A172 (cell line): ENCODE measurements at places on chromosomes 3 and 15. TPM values are rescaled to one million over a fixed set of nuclear protein-coding genes. Genes with fewer than 3 reads are reported as not detected.
A peak's percentile ranks its signal among the peaks of the same experiment; 100 is the strongest.

- peak; percentile 61 for DNase-seq
These were observed 3.7 kb upstream of the SQOR start for GRCh38 chr15:45630917-45631691.

DNA sequence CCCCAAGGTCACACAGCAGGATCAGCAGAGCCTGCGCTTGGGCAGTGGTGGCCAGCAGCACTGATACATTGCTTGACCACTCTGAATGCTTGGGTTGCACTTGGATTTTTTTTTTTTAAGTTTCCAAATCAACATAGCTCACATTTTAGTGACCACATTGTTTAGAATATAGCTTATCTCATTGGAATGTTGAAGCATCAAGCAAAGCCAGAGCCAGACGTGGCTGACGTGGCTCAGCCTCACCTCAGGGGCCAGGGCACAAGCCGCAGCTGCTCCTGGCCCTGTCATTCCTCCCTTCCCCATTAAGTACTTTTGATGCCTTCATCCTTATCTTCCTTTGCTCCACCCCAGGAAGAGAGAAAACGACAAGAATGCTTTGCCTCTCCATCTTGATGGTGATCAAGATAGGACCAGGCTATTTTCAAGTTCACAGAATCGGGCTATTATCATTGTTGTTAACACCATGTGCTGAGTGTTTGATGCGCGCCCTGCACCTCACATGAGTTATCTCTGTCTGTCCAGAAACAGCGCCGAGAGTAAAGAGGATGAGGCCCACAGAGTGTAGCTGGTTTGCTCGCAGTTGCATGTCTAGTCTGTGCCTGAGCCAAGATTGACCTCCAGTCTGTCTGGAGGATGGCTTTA is 75.8 kb downstream of the AAGAB start:
- DNase-seq: peak; percentile 98

DNA sequence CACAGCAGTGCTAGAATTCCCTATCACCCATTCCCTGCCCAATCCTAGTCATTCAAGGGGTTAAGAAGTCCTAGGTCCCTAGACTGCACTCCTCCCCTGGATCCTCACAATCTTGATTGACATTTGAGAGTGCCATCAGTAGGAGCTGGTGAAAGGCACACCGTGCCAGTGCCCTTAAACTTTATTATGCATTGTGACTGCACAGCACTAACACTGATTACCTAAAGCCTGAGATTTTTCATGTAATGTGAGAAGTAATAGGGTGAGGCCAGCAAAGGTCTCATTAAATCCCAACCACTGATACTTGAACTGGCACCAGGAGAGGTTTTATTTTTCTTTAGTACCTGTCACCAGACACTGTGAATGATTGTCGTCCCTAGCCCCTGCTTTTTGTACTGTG is 16.3 kb downstream of the GXYLT2 start:
- DNase-seq: no peak

DNA sequence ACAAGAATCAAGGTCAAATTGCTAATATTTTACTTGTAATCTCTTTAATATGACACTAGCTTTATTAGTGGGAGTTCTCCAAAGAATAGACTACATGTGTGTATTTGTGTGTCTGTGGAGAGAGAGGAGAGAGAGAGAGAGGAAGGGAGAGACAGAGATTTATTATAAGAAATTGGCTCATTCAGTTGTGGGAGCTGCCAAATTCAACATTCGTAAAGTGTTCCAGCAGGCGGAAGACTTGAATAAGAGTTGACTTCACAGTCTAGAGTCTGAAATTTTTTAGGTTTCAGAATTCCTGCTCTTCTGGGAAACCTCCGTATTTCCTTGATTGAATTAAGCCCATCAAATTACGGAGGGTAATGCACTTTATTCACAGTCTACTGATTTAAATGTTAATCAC is 4.7 kb upstream of the CLDN1 start:
- DNase-seq: no peak

DNA sequence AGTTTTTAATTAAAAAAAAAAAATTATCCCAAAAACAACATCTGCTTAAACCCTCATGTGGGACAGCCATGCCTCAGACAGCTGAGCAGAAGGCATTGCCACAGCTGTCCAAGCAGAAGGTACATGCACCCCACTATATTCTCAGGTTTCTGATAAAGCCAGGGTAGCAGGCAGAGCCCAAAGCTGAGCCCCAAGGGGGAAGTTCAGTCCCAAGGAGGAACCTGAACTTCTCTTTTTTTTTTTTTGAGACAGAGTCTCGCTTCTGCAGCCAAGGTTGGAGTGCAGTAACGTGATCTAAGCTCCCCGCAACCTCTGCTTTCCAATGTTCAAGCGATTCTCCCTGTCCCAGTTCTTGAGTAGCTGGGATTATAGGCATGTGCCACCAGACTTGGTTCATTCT is 33.2 kb downstream of the MKRN2 start:
- DNase-seq: no peak

The RTP4 gene
- 0.19 and 0.78 TPM in 2 replicates for total RNA-seq

The GRK7 gene
- not detected in 2 replicates for total RNA-seq

- no peak for DNase-seq
These were observed 88.3 kb downstream of the NPAP1 start for GRCh38 chr15:24763891-24764290.

The TRIM59 gene
- total RNA-seq: 77.4 and 79.6 TPM in 2 replicates

- no peak for DNase-seq
These were observed 156.3 kb downstream of the HCN4 start for GRCh38 chr15:73212424-73212823.

GRCh38 chr3:147015334-147015733 is 391.0 kb downstream of the ZIC4 start:
- no peak for DNase-seq

DNA sequence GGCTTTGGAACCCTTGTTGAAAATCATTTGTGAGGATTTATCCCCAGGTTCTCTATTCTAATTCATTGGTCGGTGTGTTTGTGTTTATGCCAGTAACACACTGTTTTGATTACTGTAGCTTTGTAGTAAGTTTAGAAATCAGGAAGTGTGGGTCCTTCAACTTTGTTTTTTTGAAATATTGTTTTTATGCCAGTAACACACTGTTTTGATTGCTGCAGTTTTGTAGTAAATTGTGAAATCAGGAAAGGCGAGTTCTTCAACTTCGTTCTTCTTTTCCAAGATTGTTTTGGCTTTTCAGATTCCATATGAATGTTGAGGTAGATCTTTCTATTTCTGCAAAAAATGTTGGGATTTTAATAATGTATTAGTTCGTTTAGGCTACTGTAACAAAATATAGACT is 314.6 kb downstream of the RPLP1 start:
- no peak for DNase-seq

DNA sequence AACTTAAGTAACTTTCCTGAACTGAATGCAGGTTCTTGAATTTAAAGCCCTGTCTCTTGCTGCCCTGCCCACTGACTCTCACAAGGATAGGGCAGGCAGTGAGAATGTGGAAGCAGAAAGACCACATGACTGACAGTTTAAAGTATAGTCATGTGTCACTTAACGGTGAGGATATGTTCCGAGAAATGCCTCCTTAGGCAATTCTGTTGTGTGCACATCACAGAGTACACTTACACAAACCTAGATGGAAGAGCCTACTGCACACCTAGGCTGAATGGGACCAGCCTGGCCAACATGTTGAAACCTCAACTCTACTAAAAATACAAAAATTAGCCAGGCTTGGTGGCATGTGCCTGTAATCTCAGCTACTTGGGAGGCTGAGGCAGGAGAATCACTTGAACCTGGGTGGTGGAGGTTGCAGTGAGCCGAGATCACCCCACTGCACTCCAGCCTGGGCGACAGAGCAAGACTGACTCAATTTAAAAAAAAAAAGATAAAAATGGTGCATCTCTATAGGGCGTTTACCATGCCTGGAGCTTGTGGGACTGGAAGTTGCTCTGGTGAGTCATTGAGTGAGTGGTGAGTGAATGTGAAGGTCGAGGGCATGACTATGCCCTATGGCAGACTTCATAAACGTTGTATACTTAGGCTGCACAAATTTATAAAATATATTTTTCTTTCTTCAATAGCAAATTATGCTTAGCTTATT is 18.9 kb upstream of the COPG1 start:
- peak; percentile 96 for DNase-seq

The DYNLT2B gene
- 15.8 and 32.6 TPM in 2 replicates for total RNA-seq

The CTXND1 gene
- not detected in 2 replicates for total RNA-seq

The SLC6A1 gene
- not detected in 2 replicates for total RNA-seq

GRCh38 chr3:24953060-24953771 is 458.6 kb upstream of the THRB start:
- DNase-seq: no peak

The MOBP gene
- not detected in 2 replicates for total RNA-seq
